CD4-positive, alpha-beta T cell treated with Interferon alpha-2 for 1 hour (primary cell): ENCODE measurements at places on chromosomes 7 and 10.

- peak; percentile 48 for DNase-seq
Observed at GRCh38 chr10:79242620-79243152, 104.6 kb upstream of the PPIF start.

DNA sequence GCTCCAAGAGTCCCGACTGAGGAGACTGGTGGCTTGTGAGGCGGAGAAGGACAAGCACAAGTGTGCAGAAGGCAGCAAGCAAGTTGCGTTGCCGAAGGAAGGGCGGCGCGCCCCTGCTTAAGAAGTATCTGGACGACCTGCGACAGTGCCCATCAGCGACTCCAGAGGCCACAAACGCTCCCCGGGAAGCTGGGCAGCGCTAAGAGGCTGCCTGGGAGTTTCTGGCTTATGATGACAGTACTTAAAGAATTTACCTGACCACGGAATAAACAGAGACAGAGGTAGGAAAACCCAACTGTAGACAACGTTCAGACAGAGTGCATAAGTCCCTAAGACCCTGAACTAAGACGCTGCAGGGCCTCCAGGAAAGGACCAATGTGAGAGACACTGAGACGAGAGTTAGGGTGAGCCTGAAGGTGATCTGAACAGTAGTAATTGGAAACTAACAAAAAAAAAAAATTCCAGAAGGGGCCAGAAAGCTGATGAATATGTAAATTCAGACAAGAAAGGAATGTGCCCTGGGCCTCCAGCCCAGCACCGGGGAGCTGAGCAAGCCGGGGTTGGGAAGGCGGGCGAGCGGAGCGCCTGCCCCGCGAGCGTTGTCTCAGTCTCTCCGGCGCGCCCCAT, 1.0 kb downstream of the OSBPL3 start:
- no peak for DNase-seq

DNA sequence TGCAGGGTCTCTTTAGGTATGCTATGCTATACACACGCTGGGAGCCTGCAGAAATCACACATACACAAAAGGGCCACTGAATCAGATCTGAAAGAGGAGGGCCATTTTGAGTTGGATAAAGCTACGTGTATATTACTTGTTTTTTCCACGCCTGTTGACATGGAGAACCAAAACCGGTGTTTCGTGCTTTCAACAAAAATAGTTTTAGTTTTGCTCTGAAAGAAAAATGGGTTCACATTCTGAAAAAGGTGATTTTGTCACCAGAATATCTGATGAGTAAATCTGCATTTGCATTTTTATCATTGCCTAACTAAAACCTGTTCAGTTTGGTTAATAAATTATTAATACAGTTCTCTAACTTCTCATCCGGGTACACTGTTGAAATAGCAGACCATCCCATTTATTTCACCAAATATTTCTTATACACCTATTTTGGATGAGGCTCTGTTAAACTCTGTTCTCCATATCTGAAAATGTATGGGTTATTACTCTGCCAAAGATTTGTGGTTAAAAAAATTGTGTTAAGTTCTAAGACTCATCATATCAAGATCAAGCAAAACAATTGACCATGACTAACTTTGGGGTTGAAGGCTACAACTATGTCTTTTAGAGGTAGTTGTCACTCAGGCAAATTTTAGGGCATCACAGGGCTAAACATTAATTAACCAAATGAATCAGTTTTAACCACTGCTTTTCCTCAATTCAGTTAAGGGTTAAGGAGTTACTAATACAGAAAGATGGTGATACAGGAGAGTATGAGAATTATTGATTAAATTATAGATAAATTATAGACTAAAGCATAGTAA, 101.2 kb upstream of the RPA3 start:
- no peak for DNase-seq

- no peak for DNase-seq
Observed at GRCh38 chr7:117673839-117674238, 194.0 kb downstream of the CFTR start.

GRCh38 chr7:1226186-1226901, 6.3 kb upstream of the UNCX start:
- no peak for DNase-seq

GRCh38 chr10:34102893-34103506, 712.1 kb downstream of the PARD3 start:
- DNase-seq, result no peak

DNA sequence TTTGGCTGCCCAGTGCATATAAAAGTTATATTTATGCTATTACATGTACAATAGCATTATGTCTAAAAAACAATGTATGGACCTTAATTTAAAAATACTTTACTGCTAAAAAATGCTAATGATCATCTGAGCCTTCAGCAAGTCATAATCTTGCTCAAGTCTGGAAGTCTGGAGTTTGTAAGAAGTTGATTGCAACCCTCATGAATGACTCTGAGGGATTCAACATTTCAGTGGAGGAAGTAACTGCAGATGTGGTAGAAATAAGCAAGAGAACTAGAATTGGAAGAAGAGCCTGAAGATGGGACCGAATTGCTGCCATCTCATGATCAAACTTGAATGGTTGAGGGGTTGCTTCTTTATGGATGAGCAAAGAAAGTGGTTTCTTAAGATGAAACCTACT, 13.0 kb upstream of the ADAMTS14 start:
- DNase-seq, result no peak

DNA sequence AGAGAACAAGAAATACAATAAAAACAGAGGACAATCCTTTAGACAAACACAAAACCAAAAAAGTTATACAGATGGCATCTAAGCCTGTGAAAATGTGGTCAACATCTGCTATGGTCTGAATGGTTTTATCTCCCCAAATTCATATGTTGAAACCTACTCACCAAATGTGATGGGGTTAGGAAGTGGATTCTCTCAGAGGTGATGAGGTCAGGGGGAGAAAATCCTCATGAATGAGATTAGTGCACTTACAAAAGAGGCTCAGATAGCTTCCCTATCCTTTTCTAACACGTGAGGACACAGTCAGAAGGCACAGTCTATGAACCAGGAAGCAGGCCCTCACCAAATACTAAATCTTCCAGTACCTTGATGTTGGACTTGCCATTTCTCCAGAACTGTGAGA, 147.8 kb upstream of the GPR22 start:
- no peak for DNase-seq

GRCh38 chr7:91875851-91876250, 4.7 kb downstream of the MTERF1 start:
- no peak for DNase-seq

DNA sequence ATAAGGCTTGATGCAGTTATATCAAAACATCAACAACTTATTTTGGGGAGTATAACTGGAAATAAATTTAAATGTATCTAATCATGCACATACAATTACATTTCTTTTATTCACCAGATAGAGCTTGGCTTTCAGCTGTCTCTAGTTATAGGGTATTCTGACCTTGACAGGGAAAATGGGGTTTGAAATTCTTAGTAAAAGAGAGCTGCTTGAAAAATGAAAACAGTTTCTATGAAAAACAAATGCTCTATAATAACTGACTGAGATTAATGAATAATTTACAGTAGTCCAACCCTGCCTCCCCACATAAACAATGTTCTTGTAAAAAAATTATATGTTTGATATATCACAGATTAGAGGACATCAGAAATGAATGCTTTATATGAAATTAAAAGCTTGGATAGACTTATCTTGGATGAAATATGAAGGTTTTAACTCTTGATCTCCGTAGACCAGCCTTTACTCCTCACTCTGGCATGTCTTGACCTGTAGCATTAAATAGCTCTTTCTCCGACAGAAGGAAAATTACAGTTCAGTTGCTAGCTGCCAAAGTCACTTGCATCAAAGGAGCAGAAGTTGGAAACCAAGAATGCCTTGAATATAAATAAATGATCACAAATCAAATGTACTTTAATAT, 32.1 kb downstream of the VWC2 start:
- DNase-seq, result no peak

DNA sequence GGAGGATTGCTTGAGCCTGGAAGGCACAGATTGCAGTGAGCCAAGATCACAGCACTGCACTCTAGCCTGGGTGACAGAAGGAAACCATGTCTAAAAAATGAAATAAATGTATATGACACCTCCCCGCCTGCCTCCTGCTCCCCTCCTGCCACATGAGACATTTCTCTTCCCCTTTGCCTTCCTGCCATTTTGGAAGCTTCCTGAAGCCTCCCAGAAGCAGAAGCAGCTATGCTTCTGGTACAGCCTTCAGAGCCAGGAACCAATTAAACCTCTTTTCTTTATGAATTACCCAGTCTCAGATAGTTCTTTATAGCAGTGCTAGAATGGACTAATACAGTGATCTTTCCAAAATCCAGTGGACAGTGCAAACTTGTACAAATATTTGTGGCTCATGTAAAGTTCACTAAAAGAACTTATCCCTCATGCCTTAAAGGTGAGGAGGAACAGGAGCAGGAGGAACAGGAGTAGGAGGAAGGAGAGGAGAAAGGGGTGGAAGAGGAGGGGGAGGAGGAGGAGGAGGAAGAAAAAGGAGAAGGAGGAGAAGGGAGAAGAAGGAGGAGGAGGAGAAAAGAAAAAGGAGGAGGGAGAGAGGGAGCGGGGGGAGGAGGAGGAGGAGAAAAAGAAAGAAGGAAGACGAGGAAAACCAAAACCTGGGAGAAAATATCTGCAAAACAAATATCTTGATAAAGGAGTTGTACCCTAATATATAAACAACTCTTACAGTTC, 2.8 kb upstream of the ABI1 start:
- DNase-seq, result no peak

DNA sequence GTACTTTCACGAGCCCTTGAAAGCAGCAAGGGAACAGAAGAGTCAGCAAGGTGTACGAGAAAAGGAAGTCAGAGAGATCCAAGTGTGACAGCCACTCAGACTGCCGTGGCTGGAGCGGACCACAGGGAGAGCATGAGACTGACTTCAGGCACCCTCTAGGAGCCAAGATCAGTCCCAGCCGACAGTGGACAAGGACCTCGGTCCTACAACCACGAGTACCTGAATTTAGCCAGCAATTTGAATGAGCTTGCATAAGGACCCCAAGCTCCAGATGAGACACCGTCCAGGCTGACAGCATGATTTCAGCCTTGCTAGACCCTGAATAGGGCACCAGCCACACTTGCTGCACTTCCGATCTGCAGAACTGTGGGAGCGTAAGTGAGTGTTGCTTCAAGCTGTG, 13.7 kb upstream of the EBF3 start:
- DNase-seq, result no peak

DNA sequence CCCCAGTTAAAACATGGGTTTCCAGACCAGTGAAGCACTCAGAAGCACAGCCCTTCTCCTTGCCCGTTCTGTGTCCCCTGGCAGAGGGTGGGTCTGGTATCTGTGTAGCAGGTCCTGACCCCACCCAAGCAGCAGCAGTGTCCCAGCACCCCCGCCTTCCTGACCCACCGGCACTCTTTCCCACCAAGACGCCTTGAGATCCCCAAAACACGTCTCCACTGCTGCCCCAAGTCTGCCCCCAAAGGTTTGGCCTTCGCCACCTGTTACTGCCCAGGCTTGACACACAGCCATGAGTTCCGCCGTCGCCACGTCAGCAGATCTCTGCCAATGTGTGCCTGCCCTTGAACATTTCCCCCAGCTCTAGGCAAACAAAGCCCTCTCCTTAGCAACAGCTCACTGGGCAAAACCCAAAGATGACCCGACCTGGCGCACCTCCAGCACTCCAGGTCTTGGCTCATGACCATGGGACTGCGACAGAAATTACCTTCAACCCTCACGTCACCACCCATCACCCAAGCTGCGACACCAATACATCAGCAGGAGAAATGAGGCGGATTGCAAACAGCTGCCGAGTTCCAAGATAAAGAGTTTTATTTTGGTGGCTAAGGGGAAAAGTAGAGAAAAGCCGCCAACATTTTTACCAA, 75.6 kb downstream of the CTBP2 start:
- DNase-seq, result no peak

DNA sequence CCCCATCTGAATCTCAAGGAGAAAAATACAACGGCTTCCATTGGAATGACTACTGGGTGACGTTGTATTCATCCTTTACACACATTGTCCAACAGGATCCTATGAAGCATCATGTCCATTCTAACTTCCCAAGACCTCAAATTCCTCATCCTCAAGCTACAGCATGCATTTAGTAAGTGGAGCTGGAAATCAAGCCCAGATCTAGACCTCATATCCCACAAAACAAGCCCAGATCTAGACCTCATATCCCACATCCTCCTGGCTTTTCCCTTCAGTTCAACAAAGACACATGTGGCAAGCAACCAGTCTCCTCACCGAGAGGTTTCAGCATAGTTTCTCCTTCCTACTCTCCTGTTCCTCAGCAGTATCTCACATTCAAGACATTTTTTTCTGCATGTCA, 12.2 kb downstream of the IGF2BP3 start:
- DNase-seq, result no peak

- DNase-seq, result no peak
Observed at GRCh38 chr7:37977243-37977642, 56.8 kb downstream of the EPDR1 start.

GRCh38 chr10:35219292-35219691, 92.6 kb downstream of the CREM start:
- peak; percentile 33 for DNase-seq

DNA sequence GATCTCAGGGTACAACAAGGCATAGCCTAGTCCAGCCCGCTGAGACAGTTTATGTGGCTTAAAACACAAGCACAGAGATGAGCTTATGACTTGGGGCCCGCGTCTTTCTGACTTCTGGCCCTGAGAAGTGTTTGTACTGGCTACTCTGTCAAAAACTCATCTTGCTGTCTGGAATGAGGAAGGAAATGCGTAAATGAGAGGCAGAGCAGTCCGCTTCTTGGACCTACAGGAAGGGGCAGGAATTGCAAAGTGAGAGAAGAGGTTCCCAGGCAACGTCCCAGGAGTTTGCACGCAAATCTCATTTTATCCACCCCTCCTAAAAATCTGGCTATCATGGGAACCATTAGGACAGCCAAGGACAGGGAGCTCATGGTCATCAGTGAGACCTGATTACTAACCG, 5.5 kb downstream of the ANXA11 start:
- no peak for DNase-seq

DNA sequence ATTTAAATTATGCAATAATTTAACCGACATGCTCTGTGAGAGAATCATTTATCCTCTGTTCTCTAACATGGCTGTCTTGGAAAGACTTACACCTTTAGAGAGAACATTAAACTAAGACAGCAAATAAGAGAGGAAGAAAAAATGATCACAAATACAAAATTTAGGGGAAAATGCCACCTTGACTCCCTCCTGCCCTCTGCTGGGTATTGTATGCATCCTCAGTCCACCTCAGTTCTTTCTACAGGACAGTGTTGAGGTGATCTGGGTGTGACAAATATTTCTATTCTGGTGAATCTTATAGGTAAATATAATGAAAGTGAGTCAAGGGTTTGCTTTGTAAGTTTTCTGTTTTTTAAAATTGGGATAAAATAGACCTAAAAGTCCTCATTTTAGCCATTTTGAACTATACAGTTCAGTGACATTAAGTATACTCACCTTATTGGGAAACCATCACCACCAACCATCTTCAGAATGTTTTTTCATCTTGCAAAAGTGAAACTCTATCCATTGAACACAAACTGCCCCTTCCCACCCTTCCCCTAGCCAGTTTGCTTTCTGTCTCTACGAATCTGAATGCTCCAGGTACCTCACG, 61.5 kb upstream of the ELMO1 start:
- DNase-seq, result peak; percentile 29

DNA sequence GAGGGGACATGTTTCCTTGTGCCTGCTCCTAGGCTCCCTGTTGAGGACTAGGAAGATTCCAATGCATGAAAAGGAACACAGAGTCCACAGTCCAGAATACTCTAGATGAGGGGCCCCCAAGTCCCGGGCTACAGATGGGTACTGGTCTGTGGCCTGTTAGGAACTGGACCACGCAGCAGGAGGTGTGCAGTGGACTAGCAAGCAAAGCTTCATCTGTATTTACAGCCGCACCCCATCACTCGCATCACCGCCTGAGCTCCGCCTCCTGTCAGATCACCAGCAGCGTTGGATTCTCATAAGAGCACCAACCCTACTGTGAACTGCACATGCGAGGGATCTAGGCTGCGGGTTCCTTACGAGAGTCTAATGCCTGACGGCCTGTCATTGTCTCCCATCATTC, 233.0 kb upstream of the MKLN1 start:
- no peak for DNase-seq
